WTC11 (cell line): ENCODE measurements at places on chromosomes 1 and 21.

GRCh38 chr1:39145331-39145965 lies 59.0 kb upstream of the MACF1 start:
- DNase-seq: no peak

DNA sequence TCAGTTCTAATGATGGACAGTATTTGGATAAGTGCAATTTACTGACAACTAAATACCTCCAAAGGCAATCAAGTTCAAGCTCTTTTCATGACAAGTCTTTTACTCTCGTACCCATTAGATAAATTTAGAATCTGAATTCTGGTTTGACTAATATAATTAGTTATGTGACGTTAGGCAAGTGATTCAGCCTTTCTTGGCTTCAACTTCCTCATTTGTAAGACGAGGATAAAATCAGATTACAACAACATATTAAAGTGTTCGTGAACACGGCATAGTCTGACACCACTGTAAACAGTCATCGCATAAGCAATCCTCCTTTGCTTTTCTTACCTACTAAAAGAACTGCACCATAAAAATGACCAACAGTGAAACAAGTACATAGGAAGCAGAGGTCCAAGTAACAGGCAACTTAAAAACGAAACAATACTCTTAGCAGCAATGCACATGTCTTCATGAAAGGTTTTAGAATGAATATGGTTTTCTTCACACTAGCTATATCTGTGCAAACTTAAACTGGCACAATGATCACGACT lies 25.7 kb downstream of the COA6 start:
- DNase-seq: no peak

DNA sequence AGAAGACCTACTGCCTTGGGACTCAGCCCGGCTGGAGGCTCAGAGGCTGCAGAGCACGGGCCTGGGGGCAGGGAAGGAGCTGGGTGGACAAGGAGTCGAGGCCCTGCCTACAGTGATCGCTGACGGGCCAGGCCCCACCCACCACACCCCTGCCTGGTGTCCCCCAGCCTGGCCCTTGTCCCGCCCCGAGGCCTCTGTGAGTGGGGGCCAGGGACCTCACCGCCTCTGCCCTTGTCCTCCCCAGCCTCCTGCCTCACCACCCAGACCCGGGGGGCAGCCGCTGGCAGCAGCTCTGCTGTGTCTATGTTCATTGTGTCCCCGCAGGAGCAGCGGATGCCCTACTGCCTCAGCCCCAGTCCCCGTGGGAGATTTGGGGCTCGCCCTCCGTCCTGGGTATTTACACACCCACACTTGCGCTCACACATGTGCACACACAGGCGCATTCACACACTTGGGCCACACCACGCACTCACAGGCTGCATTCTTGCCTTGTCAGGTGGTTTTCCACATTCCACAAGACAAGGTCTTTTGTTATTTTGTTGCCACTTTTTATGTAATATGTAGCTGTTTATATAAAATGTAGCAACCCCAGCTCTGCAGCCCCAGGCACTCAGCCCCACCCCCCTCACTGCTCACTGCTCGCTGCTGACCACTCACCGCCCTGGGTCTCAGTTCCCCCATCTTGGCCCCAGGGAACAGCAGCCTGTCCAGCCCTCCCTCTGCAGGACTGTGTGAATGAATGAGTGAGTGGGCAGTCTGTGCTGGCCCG lies 7.3 kb downstream of the PFKL start:
- no peak for DNase-seq

DNA sequence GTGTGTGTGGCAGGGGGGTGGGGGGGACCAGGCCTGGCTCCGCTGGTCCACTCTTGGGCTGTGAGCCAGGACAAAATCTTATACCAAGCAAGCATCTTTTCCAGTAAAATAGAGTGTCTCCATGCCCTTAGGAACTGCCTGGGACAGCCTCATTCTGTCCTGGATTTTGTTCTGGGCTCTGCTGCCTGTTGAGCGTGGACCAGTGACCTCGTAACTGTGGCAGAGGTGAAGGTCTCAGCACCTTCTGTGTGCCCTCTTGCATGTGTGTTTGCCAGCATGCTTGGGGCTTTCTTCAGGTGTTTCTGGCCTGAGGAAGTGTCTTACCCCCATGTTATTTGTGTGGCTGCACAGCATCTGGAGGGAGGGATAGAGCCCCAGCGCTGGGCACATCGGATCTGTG lies 45.7 kb downstream of the GALNT2 start:
- DNase-seq: no peak

GRCh38 chr1:86375688-86376087 lies 20.4 kb downstream of the ODF2L start:
- DNase-seq: no peak

DNA sequence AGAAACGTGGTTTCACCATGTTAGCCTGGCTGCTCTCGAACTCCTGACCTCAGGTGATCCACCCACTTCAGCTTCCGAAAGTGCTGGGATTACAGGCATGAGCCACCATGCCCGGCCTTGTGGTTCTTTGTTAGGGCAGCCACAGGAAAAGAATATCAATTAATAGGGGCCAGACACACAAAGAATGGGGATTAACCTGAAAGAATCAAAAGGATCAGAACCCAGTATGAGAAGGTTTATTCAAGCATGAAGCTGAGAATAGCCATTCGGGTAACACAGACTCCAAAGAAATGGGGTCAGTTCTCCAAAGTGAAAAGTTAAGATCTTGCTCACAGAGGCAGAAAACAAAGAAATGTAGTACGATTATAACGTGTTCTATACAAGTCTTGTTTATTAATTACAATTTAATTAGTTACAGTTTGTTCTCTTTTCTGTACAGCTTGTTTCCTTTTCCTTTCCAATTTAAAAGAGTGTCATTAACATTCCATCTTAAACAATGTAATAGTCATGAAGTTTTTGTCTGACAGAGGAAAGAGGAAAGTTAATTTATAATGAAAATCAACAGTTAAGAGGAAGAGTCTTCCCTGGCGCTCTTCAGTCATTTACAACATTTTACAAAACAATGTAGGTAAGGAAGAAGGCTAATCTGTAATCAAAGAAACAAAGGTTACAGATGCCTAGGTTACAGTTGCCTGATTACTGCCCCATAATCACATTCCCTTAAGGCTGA lies 51.3 kb upstream of the SLC45A1 start:
- DNase-seq: no peak

GRCh38 chr1:2789164-2789985 lies 12.1 kb downstream of the TTC34 start:
- DNase-seq: no peak

DNA sequence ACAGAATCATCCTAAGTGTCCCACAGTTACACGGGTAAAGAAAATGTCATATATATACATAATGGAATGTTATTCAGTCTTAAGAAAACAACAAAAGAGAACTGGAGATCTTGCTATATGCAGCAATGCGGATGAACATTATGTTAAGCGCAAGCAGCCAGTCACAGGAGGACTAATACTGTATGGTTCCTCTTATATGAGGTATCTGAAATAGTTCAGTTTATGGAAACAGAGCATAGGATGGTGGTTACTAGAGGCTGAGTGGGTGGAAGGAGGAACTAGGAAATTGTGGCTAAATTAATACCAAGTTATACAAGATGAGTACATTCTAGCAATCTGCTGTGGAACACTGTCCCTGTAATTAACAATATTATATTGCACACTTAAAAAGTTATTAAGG lies 834.3 kb downstream of the KCNT2 start:
- DNase-seq: no peak

DNA sequence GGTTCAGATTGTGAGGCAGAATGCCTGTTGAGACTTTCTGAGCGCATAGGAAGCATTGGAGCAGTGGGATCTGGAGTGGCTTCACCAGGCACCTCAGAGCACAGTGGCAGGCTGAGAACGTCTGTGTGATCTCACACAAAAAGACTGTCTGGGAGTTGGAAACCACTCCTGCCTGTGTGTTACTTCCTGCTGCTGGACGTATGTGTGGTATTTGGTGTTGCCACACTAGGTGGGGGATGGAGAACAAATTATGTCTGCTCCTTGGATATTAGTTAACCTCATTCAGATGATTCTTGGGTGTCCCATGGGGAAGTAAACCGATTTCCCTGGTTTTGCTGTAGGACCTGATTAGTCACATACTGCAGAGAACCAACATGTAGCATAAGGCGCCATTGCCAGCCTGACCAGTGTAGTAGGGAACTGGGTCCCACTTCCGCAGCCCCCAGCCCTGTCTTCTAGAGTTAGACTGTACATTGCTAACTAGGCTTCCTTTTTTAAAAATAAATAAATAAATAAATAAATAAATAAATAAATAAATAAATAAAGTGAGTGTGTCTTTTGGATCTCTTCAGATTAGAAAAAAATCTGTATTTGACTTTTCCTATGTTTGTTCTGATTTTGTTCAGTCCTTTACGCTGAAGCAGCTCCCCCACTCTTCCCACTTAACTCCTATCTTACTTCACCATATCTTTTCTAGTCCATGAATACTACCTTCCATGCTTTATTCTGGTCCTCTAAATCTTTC lies 26.9 kb downstream of the UCK2 start:
- DNase-seq: no peak

DNA sequence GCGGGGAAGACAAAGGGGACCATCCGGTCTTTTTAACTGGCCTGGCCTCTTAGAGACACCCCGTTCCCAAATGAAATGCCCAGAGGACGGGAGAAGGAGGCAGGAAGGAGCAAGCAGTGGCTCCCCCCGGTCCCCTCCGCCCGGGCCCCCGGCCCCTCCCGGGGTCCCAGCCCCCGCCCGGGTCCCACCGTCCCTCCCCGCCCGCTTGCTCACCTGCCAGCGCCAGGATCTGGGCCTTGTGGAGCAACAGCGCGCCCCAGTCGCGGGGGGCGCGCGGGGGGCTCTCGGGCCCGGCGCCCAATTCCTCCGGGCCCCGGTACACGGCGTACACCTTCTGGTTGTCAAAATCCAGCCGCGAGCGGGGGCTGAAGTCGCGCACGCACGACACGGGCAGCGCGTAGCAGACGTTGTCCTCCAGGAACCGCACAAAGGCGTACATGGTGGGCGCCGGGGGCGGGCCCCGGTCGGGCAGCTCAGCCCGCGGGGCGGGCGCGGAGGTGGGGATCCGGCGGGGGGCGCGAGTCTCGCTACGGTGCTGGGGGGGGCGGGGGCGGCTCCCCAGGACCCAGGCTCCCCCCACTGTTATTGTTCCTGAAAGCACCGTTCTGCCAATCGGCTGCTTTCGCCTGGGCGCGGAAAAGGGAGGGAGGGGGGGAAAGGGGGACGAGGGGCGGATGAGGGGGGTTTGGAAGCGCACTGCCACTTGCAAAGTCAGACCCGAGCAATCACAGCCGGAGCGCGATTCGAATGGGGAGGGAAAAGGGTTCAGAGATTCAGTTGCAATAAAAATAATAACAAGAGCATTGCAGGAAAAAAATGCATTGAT lies at the start of gene BEND5:
Gene BEND5 (minus strand): TSS at position 499 of the 826 bp plus-strand sequence. CDS start 60 bp downstream, at position 439.
- peak; percentile 65 for DNase-seq

DNA sequence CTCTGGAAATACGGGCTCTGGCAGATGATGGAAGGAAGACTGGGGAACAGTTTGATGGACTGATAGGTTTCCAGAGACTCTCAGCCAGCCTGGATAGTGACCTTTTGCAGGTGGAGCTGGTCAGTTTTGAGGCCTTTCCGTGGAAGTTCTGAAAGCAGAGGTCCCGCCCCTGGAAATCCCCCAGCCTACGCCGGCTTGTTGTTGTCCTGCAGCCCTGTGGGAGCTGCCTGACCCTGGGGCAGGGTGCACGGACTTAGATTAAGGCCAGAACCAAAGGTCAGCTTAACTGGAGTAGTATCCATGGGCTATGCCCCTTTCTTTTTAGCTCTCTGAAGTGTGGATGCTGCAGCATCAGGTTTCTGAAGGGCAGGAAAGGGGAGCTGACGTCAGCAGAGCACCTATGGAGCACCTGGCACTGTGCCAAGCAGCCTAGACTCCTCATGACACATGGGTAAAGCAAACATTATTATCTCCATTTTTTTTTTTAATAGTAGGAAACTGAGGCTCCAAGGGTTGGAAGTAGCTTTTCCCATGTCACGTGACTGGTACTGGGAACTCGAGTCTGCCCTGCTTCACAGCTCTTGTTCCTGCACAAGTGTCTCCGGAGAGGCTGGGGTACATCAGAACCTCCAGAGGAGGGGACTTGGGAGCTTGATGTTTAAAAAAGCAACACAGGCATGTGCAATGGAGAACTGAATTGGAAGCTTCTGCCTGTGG lies 38.5 kb downstream of the IER5 start:
- DNase-seq: no peak

- DNase-seq: no peak
Observed at GRCh38 chr1:109020693-109021257, 21.1 kb downstream of the WDR47 start.

- no peak for DNase-seq
Observed at GRCh38 chr1:198564157-198564556, 23.7 kb upstream of the ATP6V1G3 start.

GRCh38 chr1:40107290-40107959 lies 10.4 kb upstream of the PPT1 start:
- no peak for DNase-seq

DNA sequence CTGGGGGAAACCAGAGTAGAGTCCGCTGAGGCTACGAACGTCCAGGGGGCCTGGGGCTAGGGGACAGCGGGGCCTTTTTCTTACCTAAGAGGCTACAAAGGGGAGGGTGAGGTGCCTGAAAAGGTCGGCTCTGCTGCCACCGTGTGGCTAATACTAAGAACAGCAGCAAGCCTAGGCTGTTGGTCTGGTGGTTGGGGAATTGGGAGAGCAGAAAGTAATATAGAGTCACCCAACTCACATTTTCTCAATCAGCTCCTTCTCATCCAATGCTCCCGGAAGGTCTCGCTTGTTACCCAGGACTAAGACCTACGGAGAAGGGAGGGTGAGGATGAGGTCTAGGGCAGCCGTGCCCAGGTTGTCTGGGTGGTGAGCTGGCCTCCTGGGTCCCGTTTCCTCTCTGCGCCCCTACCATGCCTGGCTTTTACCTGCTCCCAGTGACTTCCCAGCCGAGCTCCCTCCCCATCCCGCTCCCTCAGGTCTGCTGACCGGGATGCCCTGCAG lies 9.3 kb downstream of the ARL8A start:
- peak; percentile 62 for DNase-seq

- DNase-seq: no peak
Observed at GRCh38 chr1:209945377-209945776, 7.4 kb downstream of the SYT14 start.

DNA sequence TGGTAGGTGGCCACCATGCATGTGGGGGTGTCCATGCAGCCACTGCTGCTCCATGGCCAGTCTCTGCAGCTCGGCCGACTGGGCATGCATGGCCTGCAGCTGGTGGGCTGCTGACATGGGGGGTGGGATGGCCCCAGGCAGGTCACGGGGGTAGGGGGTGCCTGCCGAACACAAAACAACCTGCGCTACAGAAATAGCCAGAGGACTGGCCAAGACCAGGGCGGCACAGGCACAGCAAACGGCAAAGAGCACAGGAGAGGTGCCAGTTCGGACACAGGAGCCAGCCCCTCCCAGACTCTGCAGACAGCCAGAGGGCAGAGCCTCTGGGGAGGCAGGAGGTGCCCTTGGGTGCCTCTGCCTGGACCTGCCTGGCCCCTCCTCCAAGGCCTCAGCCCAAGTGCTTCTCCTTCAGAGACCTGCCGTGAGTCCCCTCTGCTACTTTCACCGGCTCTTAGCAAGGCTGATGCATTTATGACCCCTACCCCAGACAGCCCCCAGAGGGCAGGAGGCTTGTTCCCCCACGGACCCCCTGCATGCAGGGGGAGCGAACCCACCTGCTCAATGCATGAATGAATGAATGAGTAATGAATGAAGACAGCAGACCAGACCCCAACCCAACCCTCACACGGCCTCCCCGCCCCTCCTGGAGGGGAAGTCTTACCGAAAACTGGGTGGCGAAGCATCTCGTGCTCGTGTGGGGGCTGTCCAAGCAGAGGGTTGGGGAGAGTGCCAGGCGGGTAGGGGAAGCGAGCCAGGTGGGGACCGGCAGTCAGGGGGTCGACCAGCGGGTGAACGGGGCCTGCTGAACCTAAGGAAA lies 37.7 kb downstream of the SLC45A1 start:
- no peak for DNase-seq
